ENCODE measurements at places on chromosomes 4 and X.

DNA sequence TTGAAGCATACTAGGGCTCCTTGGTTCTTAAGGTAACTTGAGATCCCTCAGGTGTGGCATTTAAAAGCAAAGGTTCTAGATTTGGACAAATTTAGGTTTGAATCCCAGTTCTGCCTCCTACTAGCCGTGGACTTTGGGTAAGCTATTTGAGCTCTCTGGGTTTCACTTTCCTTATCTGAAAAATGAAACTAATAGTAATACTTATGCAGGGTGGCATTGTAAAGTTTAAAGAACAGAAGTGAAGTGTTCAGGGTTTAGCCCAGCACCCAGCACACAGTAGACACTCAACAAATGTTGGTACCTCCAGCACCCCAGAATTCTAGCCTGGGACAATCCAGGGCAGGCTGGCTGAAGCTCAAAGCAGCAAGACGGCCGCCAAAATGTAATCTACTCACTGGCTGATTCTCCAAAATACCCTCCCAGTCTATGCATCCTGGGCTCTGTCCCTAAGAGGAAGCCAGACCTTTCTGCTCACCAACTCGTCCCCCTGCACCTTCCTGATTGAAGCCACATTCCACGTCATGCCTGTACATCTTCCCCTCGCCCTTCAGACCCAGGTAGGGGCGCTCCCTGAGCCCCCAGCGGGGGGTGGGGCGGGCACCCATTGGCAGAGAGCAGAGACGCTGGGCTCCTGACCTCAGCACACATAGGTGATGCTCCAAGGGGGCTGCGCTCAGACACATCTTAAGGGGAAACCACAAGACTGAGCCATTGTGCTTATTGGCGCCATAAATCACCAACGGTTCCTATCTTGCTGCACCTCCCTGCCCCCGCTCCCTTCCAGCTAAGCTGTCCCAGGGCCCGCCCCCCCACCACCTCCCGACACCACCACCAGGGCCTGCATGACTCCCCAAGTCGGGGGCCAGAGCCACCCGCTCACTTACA lies 160.6 kb downstream of the BCOR start:
- peak; percentile 0 for DNase-seq

GRCh38 chr4:102631616-102632015 lies 129.2 kb downstream of the MANBA start:
- no peak for DNase-seq

GRCh38 chrX:119402588-119402987 lies 3.5 kb downstream of the SLC25A43 start:
- DNase-seq: no peak

DNA sequence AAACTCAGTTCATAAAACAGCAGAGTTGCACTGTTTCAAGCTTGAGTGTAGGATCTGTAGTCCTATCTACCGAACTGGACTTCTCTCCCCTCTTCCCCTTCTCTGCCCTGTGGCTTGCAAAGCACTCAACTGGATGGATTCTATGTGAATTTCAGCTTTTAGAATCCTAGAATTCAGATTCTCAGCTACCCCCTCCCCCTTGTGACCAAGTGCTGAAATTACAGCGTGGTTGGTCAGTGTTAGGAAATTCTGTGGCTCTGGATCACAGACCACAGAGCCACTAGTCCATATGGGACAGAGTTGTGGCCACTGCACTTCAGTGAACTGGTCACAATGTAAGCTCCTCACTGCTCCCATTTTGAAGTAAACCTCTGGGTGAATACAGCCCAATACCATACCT lies 64.6 kb upstream of the TRPC5 start:
- no peak for DNase-seq

- DNase-seq: no peak
These were observed 13.4 kb upstream of the STK32B start for GRCh38 chr4:5037553-5038551.

GRCh38 chr4:89056292-89056952 lies 563 bp downstream of the FAM13A start:
- no peak for DNase-seq

- no peak for DNase-seq
These were observed 11.2 kb downstream of the USP9X start for GRCh38 chrX:41096339-41096955.

DNA sequence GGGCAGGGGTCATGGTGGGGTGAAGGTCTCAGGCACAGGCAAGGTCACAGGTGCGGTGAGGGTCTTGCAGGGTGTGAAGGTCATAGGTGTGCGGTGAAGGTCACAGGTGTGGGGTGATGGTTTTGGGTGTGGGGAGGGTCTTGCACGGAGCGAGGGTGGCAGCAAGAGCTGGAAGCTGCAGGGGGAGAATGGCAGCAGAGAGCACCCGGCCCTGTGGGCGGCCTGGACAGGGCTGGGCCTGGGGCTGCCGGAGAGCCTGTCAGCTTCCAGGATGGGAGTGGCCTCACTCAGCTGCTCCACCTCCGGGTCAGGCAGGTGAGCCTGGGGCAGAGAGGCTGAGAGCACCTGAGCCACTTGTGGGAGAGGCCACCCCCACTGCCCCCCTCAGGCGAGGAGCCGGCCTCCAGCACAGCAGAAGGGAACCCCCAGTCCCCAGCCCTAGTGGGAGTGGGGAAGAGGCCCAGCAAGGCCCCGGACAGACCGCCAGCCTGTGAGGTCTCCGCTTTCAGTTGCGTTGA lies 1.5 kb downstream of the MSANTD1 start:
- no peak for DNase-seq

DNA sequence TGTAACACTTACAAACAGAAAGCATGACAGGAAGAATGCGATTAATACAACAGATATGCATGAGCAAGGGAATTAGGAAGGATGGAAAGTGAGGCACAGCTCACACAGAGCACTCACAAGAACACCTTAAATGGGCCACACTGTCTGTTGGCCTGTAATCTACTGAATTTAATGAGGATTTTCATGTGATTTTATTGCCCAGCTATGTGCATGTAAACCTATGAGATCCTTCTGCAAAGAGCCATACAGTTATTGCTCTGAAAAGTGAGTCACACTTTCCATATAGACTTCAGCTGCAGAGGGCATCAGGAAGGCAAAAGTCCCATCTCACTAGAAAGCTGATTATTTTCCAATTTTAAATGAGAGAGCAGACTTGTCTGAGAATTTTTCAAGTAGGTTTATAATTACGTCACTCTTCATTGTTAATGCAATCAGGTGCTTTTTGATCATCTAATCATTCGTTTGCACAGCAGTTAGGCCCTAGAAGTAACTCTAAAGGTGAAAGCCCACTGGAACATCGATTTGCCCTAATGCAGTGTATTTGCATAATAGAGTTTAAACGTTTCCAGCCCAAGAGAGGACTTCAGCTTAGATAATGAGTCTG lies 832.7 kb upstream of the INTU start:
- DNase-seq: no peak

DNA sequence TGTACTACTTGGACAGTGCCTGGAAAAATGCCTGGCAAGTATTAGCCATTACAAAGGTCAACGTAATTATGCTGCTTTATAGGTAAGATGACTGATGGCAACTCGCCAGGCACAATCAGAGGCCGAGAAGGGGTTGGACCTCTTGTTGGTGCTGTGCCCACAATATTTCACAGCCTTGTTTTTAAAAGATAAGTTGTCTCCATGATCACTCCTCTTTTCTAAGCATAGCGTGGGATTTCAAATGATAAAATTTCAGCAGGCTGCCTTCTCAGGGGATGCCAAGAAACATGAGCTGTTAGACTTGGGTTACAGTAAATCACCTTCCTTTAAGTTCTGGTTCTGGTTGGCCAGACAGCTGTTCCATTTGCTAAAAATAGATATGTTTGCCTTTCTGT lies 26.9 kb downstream of the HOPX start:
- no peak for DNase-seq

DNA sequence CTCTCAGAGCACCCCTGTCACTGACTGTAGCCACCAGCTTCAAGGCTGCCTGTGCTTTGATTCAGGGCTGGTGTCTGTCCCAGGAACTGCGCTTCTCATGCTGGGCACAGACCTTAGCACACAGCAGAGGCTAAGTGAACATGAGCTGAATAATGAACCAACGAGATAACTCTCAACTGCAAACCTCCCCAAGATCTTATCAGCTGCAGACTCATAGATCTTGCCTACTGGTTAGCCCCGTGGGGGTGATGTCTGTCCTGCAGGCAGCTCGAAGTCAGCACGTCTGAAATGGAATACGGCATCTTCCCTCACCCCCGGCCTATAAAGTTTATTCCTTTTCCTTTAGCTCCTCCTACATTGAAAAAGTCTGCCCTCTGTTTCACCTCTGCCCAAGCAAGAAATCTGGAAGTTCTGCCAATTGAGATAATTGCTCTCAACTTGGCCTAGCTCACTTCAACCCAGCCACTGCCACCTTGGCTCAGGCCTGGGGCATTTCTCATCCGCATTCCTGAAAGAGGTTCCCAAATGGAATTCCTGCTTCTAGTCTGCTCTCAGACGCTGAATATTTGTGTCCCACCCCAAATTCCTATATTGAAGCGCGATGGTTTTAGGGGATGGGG lies 73.7 kb downstream of the GATB start:
- no peak for DNase-seq

DNA sequence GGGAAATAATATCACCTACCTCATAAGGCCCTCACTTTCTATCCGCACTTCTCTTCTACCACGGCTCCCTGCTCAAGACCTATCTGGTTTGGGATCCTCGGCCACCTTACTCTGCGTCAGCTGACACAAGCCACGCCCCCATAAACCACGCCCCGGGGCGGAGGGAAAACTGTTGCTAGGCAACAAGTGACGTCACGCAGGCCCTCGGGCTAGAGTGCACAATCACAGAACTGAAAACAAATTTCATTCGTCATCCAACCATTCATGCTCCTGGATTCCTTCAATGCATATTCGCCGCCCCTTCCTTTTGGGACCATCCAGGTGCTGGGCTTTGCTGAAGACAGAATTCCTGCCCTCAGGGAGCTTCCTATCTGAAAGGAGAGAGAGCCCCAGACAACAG lies 66.3 kb downstream of the SMC1A start:
- DNase-seq: no peak

DNA sequence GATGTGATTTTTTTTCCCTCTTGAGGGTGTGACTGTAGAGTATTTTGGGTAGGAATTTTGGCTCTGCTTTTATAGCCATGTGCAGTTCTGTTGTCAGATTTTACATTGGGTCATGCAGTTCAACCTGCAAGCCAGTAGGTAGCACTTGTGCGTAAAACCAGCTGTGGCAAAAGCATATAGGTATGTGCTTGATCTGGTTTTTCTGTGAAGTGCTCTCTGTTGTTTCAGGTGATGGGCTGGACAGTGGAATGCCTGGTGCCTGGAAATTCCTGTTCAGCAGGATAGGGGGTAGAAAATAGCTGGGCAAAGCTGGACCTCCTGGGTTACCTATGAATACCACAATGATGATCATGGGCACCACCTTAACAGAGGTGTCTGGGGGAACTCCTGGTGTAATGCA lies 584.2 kb upstream of the PCDH10 start:
- DNase-seq: no peak

- no peak for DNase-seq
These were observed 50.4 kb upstream of the PTPN13 start for GRCh38 chr4:86543560-86544309.

DNA sequence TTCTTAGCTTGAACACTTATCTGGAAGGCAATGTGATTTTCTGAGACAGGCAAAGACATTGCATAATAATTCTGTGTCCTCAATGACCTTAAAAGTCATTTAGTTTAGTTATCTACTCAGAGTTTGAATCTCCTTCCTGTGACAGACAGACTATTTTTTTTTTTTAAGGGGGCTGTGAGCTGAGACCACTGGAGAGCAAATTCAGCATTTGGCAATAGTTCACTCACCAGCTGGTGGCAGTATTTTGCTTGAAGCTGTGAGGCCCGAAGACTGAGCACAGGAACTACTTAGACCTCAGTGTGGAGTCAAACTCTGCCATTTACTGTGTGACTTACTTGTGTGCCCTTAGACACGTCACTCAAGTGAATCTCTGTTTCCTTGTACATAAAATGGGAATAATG lies 22.9 kb upstream of the CPE start:
- no peak for DNase-seq

Measured in activated CD4-positive, alpha-beta T cell treated with anti-CD3 and anti-CD28 coated beads, Interleukin-2, amount 50 U/mL, for 4 hours (primary cell).